ENCODE measurements at places on chromosomes 2 and 18.

DNA sequence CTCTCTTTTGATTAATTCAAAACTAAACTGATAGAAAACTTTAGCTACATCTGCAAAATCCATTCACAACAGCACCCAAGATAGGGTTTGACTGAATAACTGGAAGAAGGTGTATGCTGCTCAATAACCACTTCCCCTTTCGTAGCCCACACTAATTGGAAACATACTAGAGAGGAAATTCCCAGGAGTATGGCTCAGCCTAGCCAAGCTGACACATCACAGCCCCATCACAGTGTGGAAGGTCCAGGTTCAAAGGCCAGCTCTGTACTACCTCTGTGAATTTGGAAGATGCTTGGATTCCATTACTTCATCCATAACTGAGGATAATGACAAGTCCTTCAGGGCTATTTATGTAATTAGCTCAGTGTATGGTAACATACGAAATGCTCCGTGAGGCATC lies 185.4 kb downstream of the FBXO15 start:
- no peak overlapping the region for H3K27ac ChIP-seq
- H3K4me3 ChIP-seq, result no peak overlapping the region
- no peaks in the 10 kb centered on the region for H3K36me3 ChIP-seq
- H3K4me1 ChIP-seq, result peaks cover 7% of the 10 kb centered on the region
- DNase-seq, result no peak
- no peaks in the 10 kb centered on the region for H3K27me3 ChIP-seq

- H3K36me3 ChIP-seq, result no peaks in the 10 kb centered on the region
- H3K4me1 ChIP-seq, result no peaks in the 10 kb centered on the region
- H3K27ac ChIP-seq, result no peak overlapping the region
- no peak overlapping the region for H3K4me3 ChIP-seq
Measured at GRCh38 chr18:73940721-73941120, 206.9 kb downstream of the FBXO15 start.

- no peaks in the 10 kb centered on the region for H3K4me1 ChIP-seq
- H3K36me3 ChIP-seq, result no peaks in the 10 kb centered on the region
- no peak overlapping the region for H3K27ac ChIP-seq
- DNase-seq, result no peak
- H3K4me3 ChIP-seq, result no peak overlapping the region
Measured at GRCh38 chr18:38575648-38576047, 1010.0 kb upstream of the CELF4 start.

- H3K4me3 ChIP-seq, result no peak overlapping the region
- H3K27ac ChIP-seq, result no peak overlapping the region
Measured at GRCh38 chr2:162475661-162476060, 131.7 kb downstream of the GCA start.

GRCh38 chr2:230658877-230659652 lies 53.6 kb upstream of the CAB39 start:
- H3K4me3 ChIP-seq, result no peak overlapping the region
- H3K4me1 ChIP-seq, result peaks cover 67% of the 10 kb centered on the region
- DNase-seq, result peak; percentile 38
- H3K27me3 ChIP-seq, result no peaks in the 10 kb centered on the region
- H3K36me3 ChIP-seq, result no peaks in the 10 kb centered on the region
- H3K27ac ChIP-seq, result no peak overlapping the region

GRCh38 chr18:50630895-50631294 lies 71.0 kb downstream of the MAPK4 start:
- H3K36me3 ChIP-seq, result no peaks in the 10 kb centered on the region
- no peak for DNase-seq
- H3K27me3 ChIP-seq, result no peaks in the 10 kb centered on the region
- no peak overlapping the region for H3K27ac ChIP-seq
- no peak overlapping the region for H3K4me3 ChIP-seq
- H3K4me1 ChIP-seq, result no peaks in the 10 kb centered on the region

- H3K4me1 ChIP-seq, result no peaks in the 10 kb centered on the region
- no peaks in the 10 kb centered on the region for H3K27me3 ChIP-seq
- DNase-seq, result no peak
- no peaks in the 10 kb centered on the region for H3K36me3 ChIP-seq
Measured at GRCh38 chr2:113237604-113238160, 41.0 kb downstream of the PAX8 start.

- H3K36me3 ChIP-seq, result no peaks in the 10 kb centered on the region
- no peak for DNase-seq
- H3K27ac ChIP-seq, result no peak overlapping the region
- no peak overlapping the region for H3K4me3 ChIP-seq
- H3K27me3 ChIP-seq, result no peaks in the 10 kb centered on the region
Measured at GRCh38 chr2:119233326-119234020, 9.8 kb downstream of the STEAP3 start.

DNA sequence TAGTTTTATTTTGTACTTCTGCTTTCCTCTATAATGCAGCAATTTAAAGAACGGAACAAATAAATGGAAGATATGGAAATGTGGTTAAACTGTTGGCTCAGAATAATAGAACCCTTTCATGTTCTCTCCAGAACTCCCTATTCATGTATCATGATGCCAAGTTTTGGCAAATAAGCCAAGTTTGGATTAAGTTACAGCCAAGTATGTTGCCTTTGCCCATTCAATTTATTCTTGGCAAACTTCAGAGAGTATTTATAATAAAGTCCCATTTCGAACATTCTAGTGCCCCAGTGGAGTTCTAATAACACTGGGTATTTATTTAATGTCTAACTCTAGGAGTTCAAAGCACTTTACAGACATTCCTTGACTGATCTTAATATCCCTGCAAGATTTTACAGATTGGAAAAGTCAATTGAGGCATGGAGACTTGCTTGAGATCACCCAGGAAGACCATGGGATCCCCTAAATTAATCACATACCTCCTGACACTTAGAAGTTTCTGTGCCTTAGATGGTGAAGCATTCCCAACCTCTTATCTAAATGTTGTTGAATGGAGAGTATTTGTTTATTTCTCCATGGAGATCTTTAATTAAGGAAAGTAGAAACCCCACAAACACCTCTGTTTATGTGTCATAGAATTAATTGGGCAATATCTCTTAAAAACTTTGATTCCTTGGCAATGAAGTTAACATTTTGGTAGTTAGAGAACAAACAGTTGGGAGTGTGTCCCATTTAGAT lies 106.7 kb downstream of the ACKR3 start:
- H3K27ac ChIP-seq, result no peak overlapping the region
- H3K4me3 ChIP-seq, result no peak overlapping the region
- H3K4me1 ChIP-seq, result no peaks in the 10 kb centered on the region
- H3K27me3 ChIP-seq, result no peaks in the 10 kb centered on the region

GRCh38 chr2:162712598-162712997 lies 126.0 kb downstream of the KCNH7 start:
- H3K27me3 ChIP-seq, result no peaks in the 10 kb centered on the region
- no peak overlapping the region for H3K27ac ChIP-seq
- H3K4me3 ChIP-seq, result no peak overlapping the region
- H3K4me1 ChIP-seq, result no peaks in the 10 kb centered on the region

- no peaks in the 10 kb centered on the region for H3K36me3 ChIP-seq
- peaks cover 10% of the 10 kb centered on the region for H3K27me3 ChIP-seq
- H3K27ac ChIP-seq, result no peak overlapping the region
- H3K4me1 ChIP-seq, result peaks cover 25% of the 10 kb centered on the region
- H3K4me3 ChIP-seq, result peak overlapping the region; percentile 45
- peak; percentile 44 for DNase-seq
Measured at GRCh38 chr2:36357847-36358659, 2.5 kb downstream of the CRIM1 start.

- H3K27ac ChIP-seq, result no peak overlapping the region
- H3K36me3 ChIP-seq, result no peaks in the 10 kb centered on the region
- DNase-seq, result no peak
- H3K4me3 ChIP-seq, result no peak overlapping the region
- no peaks in the 10 kb centered on the region for H3K27me3 ChIP-seq
Measured at GRCh38 chr18:13524811-13525210, 201.5 kb downstream of the FAM210A start.

Data from B cell (primary cell).